Stimulated activated CD4-positive, alpha-beta T cell treated with anti-CD3 and anti-CD28 coated beads, Interleukin-2, amount 100 ng/mL, for 48 hours (primary cell): ENCODE measurements at places on chromosomes 11 and 22.

GRCh38 chr11:75508051-75508561 lies 17.6 kb downstream of the GDPD5 start:
- no peak for DNase-seq

- no peak for DNase-seq
These were observed 10.6 kb upstream of the ARAP1 start for GRCh38 chr11:72762641-72763304.

DNA sequence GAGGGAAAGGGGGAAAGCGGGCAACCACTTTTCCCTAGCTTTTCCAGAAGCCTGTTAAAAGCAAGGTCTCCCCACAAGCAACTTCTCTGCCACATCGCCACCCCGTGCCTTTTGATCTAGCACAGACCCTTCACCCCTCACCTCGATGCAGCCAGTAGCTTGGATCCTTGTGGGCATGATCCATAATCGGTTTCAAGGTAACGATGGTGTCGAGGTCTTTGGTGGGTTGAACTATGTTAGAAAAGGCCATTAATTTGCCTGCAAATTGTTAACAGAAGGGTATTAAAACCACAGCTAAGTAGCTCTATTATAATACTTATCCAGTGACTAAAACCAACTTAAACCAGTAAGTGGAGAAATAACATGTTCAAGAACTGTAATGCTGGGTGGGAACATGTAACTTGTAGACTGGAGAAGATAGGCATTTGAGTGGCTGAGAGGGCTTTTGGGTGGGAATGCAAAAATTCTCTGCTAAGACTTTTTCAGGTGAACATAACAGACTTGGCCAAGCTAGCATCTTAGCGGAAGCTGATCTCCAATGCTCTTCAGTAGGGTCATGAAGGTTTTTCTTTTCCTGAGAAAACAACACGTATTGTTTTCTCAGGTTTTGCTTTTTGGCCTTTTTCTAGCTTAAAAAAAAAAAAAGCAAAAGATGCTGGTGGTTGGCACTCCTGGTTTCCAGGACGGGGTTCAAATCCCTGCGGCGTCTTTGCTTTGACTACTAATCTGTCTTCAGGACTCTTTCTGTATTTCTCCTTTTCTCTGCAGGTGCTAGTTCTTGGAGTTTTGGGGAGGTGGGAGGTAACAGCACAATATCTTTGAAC lies 6.8 kb downstream of the MALAT1 start:
- no peak for DNase-seq

GRCh38 chr22:20751185-20751851 lies 22.6 kb upstream of the SERPIND1 start:
- no peak for DNase-seq

DNA sequence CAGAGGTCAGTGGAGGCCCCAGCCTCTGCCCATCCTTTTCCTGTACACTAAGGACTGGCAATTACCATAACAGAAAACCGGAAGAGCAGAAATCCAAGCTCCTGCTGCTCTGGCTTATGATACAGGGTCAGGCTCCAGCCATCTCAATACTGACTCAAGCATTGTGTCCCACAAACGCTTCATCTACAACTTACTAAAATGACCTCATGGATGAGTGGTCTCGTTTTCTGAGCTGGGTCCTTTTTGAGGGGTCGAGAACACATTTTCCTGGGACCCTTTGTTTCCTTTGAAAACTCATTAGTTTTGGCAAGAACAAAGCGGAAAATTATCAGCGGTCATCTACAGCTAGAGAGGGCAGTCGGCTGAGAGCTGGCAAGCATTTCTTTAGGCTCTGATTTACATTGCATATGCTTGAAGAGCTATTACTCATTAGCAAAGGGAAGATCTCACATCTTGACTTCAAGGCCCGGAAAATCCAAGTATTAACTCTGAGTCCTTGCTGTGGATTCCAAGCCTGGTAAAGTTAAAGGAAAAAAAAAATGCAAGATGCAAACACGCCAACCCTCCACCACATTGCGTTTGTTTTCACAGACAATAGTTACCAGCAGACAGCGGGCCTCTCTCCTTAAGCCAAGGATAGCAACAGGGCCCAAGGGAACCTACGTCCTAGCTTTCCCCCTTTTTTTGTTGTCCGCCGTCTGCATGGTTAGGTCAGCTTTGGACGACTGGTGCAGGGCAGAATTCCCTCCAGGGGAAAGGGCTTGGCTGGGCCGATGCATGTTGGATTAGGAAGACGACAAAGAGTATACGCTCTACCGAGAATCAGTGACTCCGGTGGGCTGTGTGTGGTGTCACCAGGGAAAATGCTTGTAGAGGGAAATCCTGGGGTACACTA lies 1.8 kb downstream of the TESMIN start:
- no peak for DNase-seq

DNA sequence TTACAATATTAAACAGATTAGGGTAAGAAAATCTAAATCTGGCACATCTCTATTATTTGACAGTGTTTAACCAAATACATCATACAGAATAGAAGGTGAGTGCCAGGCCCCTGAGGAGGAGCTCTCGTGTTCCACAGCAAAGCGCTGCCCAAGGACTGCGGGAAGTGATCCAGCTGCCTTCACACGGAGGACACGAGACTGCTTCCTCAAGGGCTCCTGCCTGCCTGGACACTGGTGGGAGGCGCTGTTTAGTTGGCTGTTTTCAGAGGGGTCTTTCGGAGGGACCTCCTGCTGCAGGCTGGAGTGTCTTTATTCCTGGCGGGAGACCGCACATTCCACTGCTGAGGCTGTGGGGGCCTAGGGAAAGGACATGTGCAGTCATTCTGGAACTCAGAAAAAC lies 71.1 kb downstream of the NCAPD3 start:
- DNase-seq = no peak

DNA sequence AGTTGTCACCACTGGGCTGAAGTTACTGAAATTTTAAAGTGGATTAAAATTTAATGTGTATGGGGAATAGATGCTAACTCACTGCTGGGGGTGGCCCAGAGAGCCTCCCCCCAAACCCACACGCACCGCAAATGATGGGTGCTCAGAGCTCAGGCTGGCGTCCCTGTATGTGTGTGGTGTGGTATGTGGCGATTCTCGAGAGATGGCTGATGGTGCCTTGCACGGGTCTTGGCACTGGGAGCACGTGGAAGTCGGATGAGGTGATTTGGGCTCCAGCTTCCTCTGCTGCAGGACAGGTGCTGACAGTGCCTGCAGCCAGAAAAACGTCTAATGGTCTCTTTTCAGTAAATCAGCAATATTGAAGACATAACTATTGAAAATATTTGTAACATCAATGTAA lies 1473.3 kb downstream of the TBC1D22A start:
- no peak for DNase-seq

GRCh38 chr11:112016765-112017376 lies 8.3 kb upstream of the DLAT start:
- DNase-seq = no peak
